ENCODE measurements at places on chromosomes 1 and 21. TPM values are rescaled to one million over a fixed set of nuclear protein-coding genes. Genes with fewer than 3 reads are reported as not detected.

AMY1C gene
- not detected for total RNA-seq

PCAT6 gene
- total RNA-seq = not detected

FALEC gene
- not detected for total RNA-seq

TESK2 gene
- total RNA-seq = 2.0 TPM

LCE1D gene
- total RNA-seq = not detected

FCRLB gene
- total RNA-seq = 3.0 TPM

CXADR gene
- 2.0 TPM for total RNA-seq

RAVER2 gene
- total RNA-seq = 7.2 TPM

FCRL5 gene
- not detected for total RNA-seq

All from fibroblast of the aortic adventitia (primary cell).